ENCODE measurements at places on chromosomes 16 and 17.
A peak's percentile ranks its signal among the peaks of the same experiment; 100 is the strongest.

DNA sequence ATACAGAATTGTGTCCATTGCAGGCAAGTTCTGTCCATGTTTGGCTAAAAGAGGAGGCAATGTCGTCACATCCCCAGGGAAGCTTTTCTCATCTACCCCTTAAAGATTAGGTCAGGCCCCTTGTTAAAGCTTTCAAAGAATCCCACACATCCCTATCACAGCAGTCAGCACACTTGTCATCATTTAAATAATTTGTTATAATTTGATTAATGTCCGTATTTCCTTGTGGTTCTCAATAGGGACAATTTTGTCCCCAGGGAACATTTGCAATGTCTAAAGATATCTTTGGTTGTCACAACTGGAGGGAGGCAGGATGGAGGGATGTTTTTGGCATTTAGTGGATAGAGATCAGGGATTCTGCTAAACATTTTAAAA is 28.1 kb upstream of the NFAT5 start:
- DNase-seq: no peak

DNA sequence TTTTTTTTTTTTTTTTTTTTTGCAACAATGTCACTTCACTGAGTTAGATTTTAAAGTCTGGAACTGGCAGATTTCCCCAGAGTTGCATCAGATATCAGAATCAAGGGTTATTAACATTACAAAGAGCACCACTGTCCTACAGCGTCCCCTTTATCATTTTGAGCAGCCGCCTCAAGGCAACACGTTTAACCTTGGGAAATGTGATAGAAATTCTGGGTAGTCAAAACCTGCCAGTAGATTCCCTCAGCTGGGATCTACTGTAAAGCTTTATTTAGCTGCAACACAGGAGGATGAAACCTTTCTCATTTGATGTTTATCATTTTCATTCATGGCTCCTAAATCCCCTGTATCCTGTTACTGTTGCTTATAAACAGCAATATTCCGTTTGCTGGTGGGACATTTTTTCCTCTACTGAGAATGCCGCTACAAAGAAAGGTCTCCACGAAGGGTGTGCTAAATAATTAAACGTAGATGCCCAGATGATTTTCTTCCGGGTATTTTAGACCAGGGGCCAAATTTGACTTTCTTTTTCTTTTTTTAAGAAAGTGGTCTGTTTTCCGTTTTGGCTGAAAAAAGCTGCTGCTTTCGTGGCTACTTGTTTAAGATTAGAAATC is 436.1 kb upstream of the GOT2 start:
- DNase-seq: no peak

GRCh38 chr17:7437950-7438614 is 1.2 kb upstream of the FGF11 start:
- peak; percentile 56 for DNase-seq

DNA sequence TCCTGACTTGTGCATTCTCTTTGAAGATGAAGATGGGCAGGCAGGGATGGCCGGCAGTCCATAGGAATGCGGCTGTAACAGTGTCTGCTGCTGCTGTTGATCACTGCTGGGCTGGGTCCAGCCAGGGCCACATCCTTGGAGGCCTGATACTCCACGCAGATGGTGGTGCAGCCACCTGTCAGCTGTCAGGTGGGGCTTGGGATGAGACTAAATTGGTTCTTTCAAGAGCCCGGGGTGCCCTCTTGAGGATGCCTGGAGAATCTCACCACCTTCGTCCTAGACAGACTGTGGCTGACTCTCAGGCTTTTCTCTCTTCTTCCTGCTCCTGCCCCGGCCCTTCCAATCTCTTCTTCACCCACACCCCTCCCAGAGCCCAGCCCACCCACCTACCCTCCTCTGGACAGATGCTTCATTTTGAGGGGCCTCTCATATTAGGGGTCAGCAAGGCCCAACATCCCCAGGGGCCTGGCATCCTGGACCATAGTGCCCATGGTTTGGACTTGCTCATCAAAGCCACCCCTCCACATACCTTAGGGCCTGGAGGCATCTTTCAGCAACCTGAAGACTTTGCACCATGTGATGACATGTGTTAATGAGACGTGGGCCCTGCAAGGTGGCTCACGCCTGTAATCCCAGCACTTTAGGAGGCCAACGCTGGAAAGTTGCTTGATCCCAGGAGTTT is 19.1 kb downstream of the OSBPL7 start:
- DNase-seq: peak; percentile 34

DNA sequence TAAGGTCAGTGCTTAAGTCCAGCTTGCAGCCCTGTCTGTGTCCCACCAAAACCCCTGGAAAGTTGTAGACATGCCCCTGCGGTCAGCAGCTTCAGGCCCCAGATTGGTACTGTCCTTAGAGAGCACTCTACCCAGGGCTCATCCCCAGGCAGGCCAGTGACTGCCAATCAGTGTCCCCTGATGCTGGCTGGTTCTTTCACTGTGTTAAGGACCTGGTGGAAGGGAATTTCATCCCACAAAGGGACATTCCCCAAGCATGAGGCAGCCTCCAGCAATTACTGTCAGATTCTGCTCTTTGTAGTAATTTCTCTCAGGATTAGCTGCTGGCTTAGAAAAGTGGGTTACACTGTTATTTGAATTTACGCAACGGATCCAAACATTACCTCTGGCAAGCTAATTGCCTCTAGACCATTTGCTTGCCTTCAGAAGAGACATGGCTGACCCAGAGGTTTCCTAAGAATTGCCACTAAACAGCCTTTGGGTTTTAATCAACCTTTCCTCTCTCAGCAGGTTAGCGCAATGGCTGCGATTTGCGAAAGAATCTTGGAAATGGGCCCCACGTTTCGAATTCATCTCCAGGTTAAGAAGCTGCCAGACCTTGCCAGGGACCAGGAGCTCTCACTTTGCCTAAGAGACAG is 5.9 kb downstream of the IRX6 start:
- no peak for DNase-seq

GRCh38 chr17:59491353-59492090 is 73.9 kb upstream of the DHX40 start:
- DNase-seq: no peak

- DNase-seq: no peak
Observed at GRCh38 chr17:229709-230394, 48.4 kb upstream of the DOC2B start.

All from stimulated activated CD8-positive, alpha-beta memory T cell treated with anti-CD3 and anti-CD28 coated beads, Interleukin-4, amount 100 ng/mL, for 24 hours (primary cell).